ENCODE measurements at places on chromosomes 6 and 20.
A peak's percentile ranks its signal among the peaks of the same experiment; 100 is the strongest.

DNA sequence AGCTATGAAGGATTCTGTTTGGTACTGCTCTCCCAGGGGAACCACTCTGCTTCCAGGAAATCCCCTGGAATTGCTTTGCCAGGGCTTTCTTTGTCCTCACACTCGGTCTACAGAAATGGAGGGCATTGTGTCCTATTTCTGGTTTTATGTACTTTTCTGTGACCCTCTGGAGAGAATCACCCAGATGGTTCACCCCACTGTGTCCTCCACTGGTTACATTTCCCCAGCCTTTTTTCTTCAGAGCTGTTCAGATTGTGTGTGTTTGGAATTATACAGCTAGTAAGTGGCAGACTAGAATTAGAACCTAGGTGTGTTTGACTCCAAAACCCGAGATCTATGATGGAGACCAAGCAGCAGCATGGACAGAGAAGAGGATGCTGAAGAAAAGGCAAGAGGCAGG lies 80.8 kb downstream of the CD164 start:
- DNase-seq, result no peak

DNA sequence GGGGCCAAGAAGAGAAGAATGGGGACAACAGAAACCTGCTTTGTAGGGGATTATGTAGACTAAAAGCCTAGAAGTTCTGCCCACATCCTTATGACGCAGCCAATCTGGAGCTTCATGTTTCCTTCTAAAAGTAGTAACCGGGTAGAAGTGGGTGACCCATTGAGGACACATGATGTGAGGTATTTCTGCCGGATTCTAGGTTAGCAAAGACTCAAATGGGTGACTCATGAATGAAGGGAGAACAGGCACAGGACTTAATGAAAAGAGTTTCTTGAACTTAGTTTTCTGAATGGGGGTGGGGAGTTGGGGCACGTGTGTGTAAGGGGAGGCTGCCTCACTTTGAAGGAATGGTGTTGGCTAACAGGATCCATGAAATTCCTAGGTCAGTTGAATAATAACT lies 68.8 kb downstream of the CDS2 start:
- no peak for DNase-seq

DNA sequence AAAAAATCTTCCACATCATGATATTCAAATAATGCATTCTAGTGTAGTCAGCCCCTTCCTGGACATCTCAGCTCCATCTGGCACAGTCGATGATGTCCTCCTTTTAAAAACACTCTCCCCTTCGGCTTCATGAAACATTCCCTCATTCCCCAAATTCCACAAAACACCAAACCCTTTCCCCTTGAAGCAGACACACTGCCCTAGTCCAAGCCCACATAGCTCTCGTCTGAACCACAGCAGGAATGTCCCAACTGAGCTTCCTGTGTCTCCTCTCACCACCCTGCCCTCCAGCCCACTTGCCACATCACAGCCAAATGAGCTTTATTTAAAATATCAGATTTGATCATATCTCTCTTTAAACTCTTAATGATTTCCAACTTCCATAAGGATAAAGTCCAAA lies 106.4 kb upstream of the CARMIL1 start:
- no peak for DNase-seq

DNA sequence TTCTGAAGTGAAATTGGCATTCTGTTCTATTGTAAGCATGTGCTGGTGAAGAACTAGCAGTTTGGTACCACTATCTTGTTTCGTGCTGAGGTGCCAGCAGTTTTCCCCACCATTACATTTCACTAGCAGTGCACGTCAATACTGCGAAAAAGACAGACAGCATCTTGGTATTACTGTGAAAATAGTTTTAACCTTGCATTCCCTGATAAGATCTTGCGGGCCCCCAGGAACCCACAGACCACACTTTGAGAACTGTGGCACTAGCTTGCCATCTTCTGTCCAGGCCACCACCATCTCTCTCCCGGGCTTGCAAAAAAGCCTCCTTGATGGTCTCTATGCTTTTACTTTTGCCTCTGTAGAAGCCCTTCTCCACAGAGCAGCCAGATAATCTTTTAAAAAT lies 185.7 kb downstream of the BACH2 start:
- DNase-seq, result peak; percentile 26

DNA sequence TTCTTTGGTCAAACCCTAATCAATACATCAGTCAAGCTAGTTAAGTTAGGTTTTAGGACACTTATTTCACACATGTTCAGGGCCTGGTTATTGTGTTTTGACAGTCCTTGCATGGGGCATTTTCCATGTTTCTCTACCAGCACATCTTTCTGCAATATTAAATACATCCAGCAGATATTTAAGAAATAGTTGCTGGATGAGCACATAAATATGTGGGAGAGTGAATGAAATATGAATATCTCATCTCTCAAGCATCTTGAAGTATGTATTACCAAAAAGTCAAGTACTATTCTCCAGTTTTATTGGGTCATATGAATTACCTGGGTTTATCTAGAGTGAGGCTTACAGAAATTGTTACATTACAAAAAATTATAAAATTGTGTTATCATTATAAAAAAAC lies 621.9 kb upstream of the GJE1 start:
- no peak for DNase-seq

DNA sequence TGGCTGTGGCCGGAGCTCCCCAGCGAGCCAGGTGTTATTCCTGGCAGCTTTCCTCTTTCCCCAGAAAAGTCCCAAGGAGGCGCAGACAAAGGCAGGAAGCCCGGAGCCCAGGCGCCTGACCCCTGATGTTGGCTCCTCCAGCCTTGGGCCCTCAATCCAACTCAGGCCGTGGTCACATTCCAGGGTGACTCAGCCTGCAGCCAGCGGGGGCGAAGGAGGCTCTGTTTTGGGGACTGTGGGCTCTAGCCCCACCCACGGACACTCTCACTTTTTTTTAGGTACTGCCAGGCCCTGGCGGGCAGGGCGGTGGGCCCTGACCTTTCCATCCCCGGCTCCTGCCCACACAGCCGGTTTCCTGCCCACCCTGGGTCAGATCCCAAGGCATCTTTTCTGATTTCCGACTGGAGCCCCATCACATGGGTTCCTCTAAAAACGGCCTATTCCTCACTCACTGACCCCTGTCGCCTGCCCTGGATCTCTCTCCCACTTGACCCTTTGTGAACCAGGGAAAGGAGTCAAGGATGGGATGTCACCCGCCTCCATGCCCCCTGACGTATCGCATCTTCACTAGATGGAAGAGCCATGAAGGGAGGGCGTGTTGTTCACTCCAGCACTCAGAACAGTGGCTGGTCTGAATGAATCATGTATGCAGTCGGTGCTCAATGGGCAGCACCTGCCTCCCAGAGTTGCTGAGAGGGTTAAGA lies 5.5 kb downstream of the PTGIS start:
- DNase-seq, result no peak

- DNase-seq, result no peak
Observed at GRCh38 chr6:168270274-168271172, 49.1 kb downstream of the DACT2 start.

DNA sequence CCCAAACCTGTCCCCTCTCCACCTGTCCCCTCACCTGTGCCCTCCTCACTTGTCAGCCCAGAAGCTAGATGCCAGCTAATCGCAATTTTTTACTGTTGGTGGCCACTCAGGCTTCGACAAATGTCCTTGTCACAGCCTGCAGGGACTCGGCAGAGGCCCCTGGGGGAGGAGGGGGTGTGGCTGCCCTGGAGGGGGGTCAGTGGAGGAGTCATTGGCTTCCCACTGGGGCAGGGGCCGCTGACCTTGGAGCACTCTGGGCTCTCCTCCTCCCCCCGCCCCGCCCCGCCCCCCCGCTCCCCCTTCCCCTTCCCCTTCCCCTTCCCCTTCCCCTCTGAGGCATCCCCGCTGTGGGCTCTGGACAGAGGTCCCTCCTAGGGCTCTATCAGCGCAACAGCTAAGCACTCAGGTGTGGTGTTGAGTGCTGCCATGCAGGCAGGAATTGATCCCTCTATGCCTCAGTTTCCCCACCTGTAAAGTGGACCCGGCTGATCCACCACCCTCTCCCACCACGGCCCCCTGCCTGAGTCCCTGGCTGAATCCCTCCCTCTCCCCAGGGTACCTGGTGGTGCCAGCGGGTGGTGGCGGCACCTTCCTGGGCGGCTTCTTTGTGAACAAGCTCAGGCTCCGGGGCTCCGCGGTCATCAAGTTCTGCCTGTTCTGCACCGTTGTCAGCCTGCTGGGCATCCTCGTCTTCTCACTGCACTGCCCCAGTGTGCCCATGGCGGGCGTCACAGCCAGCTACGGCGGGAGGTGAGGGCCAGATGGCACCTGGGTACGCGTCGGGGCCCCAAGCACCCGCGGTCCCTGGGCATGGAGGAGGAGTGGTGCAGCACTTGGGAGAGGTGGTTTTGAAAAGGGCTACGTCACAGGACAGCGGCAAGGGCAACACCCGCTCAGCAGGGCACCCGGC lies 23.8 kb downstream of the SLCO4A1 start:
- no peak for DNase-seq

GRCh38 chr6:137755284-137755683 lies 111.8 kb upstream of the TNFAIP3 start:
- DNase-seq, result no peak

DNA sequence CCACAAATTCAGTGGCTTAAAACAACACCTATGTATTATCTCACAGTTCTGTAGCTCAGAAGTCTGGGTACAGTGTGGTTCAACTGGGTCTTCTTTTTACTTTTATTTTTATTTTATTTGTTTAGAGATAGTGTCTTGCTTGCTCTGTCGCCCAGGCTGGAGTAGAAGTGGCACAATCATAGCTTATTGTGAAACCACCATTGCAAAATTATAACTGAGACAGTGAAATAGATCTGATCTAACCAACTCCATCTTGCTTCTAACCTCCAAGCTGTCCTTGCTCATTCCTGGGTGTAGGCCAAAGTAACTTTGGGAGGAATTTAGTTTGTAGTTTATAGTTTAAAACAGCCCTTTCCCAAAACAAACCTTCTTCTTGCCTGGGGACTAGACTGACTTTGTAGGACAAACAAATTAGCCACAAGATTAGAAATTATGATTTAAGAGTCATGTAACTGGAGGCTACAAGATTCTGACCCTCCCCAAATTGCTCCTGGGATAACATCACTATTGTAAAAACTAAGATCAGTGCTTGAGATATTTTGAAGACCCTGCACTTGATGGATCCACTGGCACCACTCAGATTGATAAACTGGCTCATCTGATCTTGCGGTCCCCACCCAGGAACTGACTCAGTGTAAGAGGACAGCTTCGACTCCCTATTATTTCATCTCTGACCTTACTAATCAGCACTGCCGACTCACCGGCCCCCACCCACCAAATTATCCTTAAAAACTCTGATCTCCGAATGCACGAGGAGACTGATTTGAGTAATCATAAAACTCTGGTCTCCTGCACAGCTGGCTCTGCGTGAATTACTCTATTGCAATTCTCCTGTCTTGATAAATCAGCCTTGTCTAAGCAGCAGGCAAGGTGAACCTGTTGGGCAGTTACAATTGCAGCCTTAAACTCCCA lies 193.4 kb upstream of the CDYL start:
- DNase-seq, result no peak

DNA sequence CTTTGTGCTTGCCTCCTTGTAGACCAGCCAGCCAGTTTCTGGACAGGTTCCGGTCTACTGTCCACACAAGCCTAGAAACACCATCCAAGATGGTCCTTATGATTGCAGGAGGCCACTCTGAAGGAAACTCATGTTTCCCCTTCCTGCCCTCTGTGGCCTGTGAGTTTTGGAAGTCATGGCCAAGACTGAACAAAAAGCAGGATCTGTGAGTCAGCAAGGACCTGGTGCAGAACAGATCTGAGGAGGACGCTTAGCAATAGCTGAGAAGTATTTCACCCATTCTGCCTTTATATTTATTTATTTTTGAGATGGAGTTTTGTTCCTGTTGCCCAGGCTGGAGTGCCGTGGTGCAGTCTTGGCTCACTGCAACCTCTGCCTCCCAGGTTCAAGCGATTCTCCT lies 134.6 kb upstream of the EEF1E1 start:
- DNase-seq, result no peak

DNA sequence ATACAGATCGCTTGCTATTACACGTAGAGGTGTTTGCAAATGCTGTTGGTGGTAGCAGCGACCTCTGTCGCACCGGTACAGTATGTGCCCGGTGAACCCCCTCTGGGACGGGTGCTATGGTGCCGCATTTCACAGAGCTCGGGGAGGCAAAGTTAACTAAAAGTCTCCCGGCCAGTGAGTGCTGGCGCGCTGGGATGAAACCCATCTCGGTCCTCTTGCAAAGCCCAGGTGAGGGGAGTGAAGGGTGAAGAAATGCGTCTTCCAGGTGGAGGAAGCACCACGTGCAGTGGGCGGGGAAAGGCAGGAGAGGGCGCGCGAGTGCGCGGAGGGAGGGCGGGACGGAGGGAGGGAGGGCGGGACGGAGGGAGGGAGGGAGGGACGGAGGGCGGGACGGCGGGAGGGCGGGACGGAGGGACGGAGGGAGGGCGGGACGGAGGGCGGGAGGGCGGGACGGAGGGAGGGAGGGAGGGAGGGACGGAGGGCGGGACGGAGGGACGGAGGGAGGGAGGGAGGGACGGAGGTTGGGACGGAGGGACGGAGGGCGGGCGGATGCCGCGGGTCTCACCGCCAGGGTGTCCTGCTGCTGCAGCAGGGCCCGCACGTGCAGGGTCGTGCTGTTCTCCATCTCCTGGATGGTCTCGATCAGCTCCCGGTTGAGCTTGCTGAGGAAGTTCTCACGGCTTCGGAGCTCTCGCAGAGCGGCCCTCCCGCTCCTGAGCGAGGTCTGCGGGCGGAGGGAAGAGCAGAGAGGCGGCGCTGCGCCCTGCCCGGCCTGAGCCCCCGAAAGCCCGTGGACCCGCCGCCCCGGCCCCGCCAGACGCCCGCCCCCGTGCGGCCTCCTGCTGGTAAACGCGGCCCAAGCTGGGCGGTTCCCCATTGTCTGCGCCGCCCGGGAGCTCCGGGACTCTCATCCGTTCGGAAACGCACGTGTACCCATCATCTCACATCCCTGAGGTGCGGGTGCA lies 11.7 kb downstream of the C20orf96 start:
- no peak for DNase-seq

- no peak for DNase-seq
Observed at GRCh38 chr20:36468149-36469000, 72.9 kb upstream of the MYL9 start.

- DNase-seq, result peak; percentile 1
Observed at GRCh38 chr6:156719395-156719719, 57.8 kb upstream of the ARID1B start.

- no peak for DNase-seq
Observed at GRCh38 chr20:6238421-6238820, 115.6 kb upstream of the FERMT1 start.

DNA sequence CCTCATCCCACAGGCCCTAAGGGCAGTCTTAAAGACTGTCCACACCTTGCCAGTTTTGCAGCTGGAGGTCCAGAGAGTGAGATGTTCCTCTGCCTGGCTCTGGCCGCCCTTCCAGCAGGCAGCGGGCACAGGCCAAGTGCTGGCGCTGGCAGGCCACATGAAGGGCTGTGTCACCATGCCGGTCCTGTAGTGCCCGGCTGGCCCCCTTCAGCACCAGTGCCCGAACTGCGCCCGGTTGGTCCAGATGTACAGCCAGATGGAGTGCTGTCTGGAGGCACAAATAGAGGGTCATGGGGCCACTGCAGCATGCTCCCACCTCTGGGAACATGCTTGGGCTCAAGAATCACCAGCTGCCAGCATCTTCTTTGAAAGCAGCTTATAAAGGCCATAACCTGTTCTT lies 3.8 kb downstream of the NFKBIE start:
- DNase-seq, result no peak
